ENCODE measurements at places on chromosomes 12 and 14.

GRCh38 chr12:70042675-70043074 is 200.6 kb upstream of the CNOT2 start:
- no peak for DNase-seq

- DNase-seq = no peak
Measured at GRCh38 chr14:21382095-21382494, 1.7 kb downstream of the SUPT16H start.

GRCh38 chr14:94466706-94467370 is 9.2 kb downstream of the SERPINA9 start:
- DNase-seq = no peak

- no peak for DNase-seq
Measured at GRCh38 chr14:34964977-34965764, 17.6 kb upstream of the SRP54 start.

GRCh38 chr14:47207617-47208016 is 467.8 kb downstream of the MDGA2 start:
- DNase-seq = no peak

- no peak for DNase-seq
Measured at GRCh38 chr12:69023840-69024239, 90.9 kb upstream of the CPM start.

- DNase-seq = no peak
Measured at GRCh38 chr12:31629756-31630732, 29.4 kb upstream of the ETFBKMT start.

DNA sequence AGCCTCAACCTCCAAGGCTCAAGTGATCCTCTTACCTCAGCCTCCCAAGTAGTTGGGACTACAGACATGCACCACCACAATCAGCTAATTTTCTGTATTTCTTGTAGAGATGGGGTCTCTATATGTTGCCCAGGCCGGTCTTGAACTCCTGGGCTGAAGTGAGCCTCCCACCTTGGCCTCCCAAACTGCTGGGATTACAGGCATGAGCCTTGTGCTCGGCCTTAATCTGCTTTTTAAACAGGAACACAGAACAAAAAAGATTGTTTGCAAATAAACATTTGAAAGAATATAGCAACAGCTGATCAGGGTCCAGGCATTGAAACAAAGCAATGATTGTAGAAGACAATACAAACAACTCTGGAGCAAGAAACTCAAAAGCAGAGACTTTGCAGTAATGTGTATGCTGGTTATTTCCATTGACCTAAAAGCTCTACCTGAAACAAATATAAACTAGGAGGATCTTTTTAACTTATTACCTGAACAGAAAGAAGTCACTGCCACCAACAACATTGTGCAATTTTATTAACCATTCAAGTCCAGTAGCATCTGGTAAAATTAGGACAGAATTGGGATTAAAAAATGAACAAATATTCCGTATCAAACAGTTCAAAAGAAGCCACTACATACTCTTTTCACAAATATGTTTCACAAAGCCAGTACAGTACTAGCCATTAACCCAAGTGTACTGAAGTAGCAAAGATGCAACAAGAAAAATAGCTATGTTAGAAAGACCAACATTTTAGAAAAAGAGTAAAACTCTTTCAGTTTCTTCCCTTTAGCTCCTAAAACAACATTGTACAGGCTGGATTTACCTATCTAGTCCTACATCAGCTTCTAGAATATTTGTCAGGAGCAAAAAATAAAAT is 14.2 kb downstream of the AMN1 start:
- no peak for DNase-seq

DNA sequence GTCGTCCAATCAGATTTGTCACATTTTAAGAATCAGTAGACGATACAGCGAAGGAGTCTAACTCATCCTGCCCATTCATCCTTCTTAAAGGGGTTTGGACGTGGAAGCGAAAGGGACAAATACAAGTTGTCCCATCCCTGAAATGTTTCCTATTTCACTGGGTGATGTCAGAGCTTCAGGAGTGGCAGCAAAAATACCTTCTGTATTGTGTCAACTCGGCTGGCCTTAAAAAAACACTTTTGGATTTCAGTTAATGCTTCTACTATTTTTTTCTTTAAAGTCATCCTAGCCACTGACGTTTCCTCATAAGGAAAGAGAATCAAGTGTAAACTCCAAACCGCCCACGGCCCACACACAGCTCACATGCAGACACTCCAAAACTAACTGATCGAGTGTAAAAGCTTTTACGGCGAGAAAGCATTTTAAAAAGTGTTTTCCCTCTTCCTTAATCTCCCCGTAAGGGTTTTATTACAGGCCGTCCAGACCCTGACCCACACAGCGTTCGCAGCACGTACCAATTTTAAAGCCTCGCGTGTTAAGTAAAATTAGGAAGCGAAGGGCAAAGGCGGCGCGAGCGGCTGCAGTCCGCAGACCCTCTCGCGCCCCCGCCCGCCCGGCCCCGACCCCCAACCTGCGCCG is 593 bp downstream of the CFL2 start:
- peak; percentile 80 for DNase-seq

GRCh38 chr12:95218150-95219133 is 835 bp downstream of the VEZT start:
- DNase-seq = peak; percentile 73

DNA sequence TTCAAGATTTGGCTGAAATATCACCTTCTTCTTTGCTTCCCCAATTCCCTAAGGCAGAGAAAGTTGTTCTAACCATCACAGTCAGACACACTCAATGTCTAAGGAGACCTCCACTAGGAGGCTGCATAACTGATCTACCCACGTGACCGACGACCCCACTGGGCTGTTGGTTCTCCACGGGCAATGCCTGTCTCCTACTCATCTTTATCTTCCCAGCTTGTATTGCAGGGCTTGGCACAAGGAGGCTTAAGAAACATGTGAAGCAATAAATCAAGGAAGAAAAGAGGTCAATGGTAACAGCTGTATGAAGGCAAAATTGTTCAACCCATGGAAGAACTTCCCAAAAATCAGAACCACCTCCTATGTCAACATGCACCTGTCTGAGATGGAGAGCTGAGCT is 27.1 kb downstream of the NT5DC3 start:
- DNase-seq = no peak

DNA sequence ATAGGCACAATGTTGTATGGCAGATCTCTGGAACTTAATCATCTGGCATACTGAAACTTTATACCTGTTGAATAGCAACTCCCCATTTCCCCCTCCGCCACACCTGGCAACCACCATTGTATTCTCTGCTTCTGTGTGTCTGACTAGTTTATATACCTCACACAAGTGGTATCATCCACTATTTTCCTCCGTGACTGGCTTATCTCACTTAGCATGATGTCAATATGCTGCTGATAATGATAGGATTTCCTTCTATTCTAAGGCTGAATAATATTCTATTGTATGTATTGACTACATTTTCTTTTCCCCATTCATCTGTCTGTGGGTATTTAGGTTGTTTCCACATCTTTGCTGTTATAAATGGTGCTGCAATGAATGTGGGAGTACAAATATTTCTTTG is 21.5 kb downstream of the BRMS1L start:
- DNase-seq = no peak

DNA sequence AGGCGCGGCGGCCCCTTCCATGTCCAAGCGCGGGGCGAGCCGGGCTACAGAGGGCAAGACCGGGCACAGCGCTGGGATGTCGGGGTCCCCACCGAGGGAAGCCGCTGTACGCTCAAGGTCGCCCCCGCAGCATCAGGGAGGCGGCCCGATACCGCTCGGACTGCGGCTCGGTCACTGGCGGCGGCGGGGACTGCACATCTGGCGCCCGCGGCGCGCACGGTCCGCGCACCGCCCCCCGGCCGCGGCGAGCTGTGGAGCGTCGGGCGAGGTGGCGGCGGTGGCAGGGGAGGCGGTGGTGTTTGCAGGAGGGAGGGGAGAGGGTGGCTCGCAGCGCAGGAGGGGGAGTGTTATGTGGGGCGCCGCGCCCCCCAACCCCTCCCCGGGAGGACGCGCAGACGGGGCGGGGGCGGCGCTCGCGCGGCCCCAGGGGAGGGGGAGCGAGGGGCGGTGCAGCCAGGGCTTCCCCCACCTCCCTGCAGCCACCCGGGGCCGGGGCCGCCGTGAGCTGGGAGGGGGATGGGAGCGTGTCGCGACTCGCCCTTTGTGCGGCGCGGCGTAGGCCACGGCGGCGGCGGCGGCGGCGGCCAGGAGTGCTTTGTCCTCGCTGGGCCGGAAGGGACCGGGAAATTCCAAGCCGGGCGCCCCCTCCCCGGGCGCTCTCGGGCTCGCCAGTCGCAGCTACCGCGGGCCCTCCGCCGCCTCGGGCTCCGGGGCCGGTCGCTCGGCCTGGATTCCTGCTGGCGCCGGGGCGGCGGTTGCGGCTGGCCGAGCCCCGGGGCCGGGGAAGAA is at the start of gene NUAK1:
Gene NUAK1, minus strand, starts transcription at position 322 of the 789 bp plus-strand sequence. Its CDS starts 301 bp downstream, at position 21.
- DNase-seq = peak; percentile 38

GRCh38 chr14:35113308-35113950 is 8.4 kb downstream of the PPP2R3C start:
- DNase-seq = no peak

GRCh38 chr12:51752234-51752889 is 96.2 kb downstream of the FIGNL2 start:
- peak; percentile 91 for DNase-seq

- no peak for DNase-seq
Measured at GRCh38 chr14:59308673-59309072, 120.2 kb downstream of the DAAM1 start.

DNA sequence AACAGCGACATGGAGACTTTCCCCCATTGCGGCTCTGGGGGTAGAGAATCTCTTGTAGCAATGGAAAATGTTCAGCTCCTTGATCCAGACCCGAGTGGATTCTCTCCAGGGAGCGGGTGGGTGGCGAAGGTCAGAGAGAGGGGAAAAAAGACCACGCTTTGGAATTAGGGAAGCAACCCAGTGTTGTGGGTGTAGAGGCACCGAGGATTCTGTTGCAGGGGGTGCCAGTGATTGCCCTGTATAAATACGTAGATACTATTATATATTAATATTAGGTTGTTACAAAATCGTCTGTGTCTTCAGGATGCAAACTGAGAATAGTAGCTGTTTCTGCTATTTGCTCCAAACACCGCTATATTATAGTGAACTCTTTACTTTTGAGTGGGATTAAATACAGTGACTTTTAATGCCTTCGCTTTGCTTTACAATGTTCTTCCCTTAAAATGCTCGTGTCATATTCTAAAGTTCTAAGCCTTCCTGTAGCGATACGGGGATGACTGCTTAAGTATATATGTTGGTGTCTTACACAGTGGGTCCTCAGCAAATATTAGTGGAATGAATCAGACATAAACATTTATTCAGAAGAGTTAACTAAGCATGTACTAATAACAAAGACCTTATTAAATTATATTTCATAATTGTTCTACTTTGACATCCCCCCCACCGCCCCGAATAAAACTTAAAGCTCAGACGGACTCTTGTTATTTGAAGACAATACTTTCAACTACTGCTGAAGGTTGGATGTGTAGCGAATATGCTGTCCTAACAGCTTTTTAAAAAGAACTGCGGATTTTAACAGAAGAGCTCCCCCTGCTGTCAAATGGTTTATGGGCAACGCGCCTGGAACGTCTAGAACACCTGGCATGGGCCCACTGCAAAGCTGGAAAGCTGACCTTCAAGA is 136.4 kb upstream of the KRAS start:
- DNase-seq = peak; percentile 86

DNA sequence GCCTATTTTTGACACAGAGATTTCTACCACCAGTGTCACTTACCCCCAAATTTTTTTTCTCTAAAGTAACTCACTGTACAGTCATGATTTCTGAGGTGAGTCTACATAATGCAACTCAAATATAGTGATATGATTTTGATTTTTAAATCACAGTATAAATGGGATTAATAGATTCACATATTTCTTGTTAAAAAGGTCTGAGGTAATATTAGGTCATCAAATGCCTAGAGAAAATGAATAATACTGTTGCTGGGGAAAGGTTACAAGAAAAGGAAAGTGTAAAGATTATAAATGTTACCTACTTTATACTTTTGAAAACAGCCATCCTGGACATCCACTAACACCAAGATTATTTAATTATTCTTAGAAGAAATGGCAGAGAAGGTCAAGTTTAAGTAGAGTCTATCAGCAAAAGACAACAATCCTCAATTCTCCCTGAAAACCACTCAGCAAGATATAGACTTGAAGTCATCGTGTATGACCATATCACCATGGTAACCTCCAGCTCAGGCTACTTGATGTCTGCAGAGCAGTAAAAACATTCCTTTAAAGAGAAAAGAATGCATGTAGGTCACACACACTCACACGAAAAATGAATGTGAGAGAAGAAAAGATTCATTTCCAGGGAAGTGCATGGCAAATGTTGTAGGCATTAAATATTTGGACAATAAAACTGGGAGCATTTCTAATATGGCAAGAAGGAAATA is 58.7 kb downstream of the CCDC59 start:
- DNase-seq = peak; percentile 1

GRCh38 chr12:104825408-104825807 is 132.7 kb downstream of the SLC41A2 start:
- DNase-seq = no peak

GRCh38 chr12:454833-455232 is 4.9 kb upstream of the B4GALNT3 start:
- no peak for DNase-seq

DNA sequence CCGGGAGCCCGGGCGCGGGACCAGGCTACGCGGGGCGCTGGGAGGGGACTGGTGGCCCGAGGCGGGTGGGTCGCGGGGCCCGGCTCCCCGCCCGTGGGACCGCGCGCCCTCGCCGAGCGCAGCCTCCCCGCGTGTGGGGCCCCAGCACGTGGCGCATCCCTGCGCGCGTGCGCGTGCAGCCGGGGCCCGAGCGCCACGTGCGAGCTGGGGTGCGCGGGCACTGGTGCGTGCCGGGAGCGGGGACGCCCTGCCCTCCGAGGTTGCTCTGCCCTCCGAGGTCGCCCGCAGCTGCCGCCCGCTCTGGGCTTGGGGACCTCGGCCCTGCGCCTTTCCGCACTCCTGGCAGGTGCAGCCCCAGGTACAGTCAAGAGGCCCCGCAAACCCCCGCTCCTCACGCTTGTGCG is 365 bp upstream of the CCDC88C start:
- DNase-seq = no peak

GRCh38 chr12:65081496-65081895 is 39.6 kb downstream of the WIF1 start:
- DNase-seq = no peak

All from HFFc6 (cell line).